Hippocampal formation (tissue), 2 donors: ENCODE measurements at places on chromosomes 2 and 18.

DNA sequence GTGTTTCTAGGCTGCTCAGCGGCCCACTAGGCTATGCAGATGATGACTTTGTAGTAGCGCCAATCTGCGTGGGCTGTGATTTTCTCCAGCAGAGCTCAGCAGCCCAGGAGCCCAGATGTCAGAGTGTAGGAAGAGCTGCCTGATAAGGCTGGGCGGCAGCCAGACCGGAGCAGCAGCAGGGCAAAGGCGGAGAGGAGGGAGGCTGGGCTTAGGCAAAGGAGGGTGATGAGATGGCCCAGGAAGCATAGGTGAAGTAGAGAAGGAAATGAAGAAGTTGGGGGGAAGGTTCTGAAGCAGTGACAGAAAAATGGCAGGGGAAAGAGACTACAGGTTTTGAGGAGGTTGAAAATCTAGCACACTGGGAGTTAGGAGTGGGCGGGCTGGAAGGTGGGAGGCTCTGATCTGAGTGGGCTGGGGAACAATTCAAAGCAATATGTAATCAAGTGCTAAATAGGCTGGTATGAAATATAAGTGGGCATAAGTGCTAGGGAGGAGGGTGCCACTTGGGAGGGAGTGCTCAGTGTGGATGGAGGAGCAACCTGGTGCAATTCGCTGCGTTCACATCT, 50.6 kb upstream of the STPG4 start:
- DNase-seq = no peak

DNA sequence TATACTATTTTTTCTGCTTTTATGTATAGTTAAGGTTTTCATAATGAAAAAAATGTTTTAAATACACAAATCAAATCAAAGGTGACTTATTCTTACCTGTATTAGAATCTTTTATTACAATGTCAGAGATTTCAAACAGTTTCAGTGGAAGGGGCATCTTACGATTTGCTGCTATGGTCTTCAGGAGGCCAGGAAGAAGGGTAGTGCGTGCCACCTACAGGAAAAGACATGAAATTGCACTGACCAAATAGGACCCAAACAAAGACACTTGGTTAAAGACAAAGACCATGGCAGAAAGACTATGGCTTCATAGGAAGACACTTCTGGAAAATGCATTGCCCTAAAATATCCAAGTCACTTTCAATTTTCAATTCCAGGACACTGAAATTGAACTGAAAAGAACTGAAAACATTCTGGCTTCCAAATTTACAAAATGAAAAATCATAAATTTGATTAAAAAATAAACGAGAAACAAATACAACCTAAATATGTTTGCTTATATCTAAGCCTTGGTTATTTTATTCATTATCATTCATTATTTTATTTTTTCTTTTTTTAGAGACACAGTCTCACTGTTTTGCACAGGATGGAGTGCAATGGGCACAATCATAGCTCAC, 42.1 kb downstream of the FARSB start:
- no peak for DNase-seq

- no peak for DNase-seq
Measured at GRCh38 chr2:171702781-171703556, 15.7 kb downstream of the DYNC1I2 start.

GRCh38 chr2:30947686-30948085, 140.4 kb upstream of the CAPN13 start:
- DNase-seq = no peak

DNA sequence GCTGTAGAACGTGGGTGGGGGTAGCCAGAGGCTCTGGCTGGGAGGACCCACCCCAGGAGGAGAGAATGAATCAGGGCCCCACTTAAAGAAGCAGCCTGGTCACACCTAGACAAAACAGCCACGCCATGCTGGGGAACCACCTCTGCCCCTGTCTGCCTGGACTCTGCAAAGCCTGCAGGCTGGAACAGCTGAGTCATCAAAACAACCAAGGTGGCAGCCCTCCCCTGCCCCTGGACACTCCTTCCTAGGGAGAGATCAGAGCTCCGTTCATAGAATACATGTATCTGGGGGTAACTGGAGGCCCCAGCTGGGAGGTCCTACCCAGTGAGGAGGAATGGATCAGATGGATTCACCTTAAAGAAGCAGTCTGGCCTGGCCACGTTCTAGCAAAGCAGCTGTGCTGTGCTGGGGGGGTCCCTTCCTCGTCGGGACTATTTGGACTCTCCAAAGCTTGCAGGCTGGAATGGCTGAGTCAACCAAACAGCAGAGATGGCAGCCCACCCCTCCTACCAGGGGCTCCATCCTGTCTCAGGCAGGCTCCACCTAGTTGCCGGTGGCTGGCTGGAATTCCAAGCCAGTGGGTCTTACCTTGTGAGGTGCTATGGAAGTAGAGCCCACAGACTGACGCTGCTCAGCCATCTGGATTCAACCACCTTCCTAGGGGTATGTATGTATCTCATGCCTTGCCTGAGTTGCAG, 50.5 kb upstream of the NT5C1B start:
- DNase-seq = no peak

DNA sequence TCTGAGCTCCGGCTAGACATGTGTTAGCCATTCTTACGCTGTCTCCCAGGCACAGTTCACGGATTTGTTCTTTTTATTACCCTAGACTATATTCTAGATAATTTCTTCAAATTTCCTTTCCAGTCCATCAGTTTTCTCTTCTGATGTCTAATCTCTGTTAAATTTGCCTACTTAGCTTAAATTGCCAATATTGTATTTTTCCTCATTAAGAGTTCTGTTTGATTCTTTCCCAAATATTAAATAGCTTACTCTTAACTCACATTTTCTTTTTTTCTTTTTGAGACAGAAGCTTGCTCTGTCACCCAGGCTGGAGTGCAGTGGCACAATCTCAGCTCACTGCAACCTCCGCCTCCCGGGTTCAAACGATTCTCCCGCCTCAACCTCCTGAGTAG, 21.2 kb downstream of the CROCC2 start:
- DNase-seq = no peak

- DNase-seq = no peak
Measured at GRCh38 chr2:46051085-46051484, 246.1 kb upstream of the EPAS1 start.

DNA sequence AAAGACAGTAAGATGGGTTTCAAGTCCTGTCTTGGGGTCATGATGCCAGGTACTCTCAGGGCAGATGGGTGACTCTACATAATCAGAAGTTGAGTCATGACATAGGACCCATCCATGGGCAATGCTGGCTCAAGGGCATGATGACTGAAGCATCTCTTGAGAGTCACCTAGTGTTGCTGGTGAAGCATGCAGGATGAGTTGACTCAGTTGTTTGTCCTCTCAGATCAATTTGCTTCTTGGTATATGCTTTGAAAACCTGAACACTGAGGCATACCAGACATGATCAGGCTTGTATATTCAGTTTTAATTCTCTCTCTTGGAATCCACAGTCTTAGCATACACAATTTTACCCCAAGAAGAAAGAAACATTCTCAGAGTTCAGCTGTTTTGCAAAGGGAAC, 658.9 kb upstream of the NXPH2 start:
- DNase-seq = no peak

- no peak for DNase-seq
Measured at GRCh38 chr18:11981543-11982366, 448 bp downstream of the IMPA2 start.

DNA sequence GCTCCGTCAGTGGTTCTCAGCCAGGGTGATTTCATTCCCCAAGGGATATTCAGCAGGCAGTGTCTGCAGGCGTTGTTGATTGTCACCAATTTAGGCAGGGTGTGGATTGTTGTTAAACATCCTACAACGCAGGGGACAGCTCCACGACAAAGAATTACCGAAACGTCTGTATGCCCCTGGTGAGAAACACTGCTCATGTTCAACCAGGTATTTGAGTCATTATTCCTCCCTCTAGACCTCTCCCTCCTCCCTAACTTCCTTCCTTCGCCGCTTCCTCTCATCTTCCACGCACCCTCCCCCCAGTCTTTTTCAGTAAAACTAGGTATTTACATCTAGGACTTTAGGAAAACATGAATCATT, 50.8 kb downstream of the NCK2 start:
- no peak for DNase-seq

DNA sequence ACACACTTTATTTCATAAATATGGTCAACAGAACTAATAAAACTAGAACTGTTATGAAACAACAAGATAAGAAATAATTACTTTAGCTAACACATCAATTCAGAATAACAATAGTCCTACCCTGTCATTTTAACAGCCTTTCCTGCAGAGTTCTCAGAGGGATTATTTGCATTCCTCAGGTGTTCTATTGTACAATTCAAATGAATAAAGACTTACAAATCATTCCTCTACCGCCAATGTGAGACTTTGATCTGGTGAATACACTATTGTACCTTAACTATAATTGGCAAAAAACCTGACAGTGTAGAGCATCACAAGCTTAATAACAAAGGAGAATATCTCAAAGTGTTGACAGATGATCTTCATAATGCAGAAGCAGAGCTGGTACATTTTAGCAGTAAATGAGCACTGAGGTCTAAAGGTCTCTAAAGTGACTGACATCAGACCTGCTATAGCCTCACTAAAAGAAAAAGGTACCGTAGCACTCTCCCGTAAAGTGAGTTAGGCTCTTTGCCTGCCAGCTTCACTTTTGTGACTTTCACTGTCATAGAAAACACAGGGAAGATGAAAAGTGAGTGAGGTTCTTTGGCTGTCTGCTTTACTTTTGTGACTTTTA, 118.8 kb upstream of the SP3 start:
- DNase-seq = no peak

- DNase-seq = no peak
Measured at GRCh38 chr18:72783530-72783929, 84.3 kb downstream of the NETO1 start.
